AG20443 (cell line): ENCODE measurements at places on chromosomes 6 and 20.

DNA sequence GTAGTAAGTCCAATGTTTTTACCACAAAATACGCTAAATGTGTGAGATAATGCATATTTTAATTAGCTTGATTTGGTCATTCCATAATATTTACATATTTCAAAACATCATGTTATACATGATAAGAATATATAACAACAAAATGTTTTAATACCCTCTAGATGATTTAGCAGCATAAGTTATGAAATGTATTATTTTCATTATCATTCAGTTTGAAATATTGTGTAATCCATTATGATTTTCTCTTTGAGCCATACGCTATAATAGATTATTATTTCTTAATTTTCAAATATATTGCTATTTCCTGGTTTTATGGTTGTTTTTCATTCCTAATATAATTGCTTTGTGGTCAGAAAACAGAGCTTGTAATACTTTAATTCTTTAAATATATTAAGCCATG is 163.3 kb upstream of the KCNQ5 start:
- no peak for DNase-seq

DNA sequence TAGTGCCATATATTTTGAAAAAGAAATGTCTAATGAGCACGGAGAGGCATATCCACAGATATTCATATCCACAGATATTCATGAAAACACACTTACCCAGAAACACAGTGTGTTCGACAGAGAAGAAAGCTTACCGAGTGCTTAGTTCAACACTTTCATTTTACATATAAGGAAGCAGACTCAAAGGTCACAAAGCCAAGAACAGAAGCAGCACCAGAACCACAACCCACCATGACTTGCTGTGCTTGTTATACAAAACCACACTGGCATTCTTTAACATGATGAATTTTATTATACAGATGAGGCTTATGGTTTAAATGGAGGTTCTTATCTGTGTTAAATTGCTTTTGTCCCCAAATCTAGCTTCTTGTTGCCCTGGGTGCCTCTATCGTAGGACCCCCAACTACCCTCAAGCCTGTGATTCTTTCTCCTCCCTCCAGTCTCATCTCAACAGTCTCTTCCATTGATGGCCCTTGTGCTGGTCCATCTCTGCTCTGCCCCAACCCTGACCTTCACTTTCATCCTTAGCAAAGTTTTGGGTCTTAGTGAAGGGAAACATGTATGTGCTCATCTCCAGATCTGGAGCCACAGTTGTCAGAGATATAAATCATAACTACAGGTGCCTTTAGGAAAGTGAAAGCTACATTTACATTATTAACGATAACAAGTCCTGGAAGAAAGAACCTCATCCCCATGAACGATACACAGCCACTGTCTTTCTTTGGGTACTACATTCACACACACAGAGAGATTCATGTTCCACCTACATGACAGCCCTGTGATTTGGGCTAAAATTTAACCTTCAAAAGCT is 40.0 kb downstream of the SF3B5 start:
- DNase-seq: no peak

- no peak for DNase-seq
Measured at GRCh38 chr20:37075932-37076685, 19.7 kb downstream of the RBL1 start.

GRCh38 chr6:100126790-100127484 is 132.9 kb upstream of the MCHR2 start:
- no peak for DNase-seq

DNA sequence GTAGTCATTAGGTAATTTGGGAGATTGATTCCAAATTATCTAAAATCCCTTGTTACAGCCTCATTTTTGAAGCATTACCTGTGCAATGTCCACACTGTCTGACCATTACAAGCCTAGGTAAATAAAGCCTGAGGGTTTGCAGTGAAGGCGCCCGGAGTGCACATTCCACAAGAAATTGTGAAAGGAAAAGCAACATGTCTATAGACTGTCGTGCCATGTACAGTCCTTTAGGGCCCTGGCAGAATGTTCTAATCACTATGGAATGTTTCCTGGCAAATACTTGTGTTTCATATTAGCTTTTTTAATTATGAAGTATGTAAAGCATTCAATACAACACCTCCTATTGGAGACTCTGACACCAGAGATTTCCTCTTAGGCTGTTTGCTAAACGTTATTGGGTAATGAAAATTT is 28.9 kb downstream of the PREP start:
- peak; percentile 28 for DNase-seq

- DNase-seq: no peak
Measured at GRCh38 chr6:153623496-153623895, 415.5 kb upstream of the OPRM1 start.

DNA sequence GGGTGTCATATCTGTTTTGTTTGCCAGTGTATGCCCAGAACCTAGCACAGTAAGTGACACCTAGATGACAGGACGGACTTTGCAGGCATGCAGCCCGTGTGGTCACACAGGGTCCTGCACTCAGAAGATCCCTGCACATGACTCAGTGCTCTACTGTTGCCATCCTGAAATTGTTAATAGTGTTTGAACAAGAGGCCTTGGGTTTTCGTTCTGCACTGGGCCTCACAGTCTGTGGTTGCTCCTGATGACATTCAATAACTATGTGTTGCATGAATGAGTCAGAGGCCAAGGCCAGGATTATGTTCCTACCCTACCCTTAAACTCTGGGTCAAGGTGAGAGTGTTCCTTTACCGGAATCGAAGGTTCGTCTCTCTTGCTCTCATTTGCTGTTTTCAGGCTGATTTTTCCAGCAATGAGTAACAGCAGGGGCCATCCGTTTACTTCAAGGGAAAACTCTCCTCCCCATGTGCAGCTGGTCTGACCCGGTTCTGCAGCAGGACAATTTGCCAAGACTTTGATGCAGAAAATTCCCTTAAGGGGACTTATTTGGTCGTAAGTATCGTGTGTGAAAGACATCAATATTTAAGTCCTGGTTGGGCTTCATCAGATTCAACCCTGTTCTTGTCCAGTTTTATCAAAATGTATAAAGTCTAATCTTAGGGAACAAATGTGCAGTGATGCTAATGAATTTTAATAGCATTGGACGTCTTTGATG is 13.0 kb upstream of the PFDN4 start:
- peak; percentile 37 for DNase-seq

GRCh38 chr6:21559238-21559637 is 34.3 kb upstream of the SOX4 start:
- no peak for DNase-seq

DNA sequence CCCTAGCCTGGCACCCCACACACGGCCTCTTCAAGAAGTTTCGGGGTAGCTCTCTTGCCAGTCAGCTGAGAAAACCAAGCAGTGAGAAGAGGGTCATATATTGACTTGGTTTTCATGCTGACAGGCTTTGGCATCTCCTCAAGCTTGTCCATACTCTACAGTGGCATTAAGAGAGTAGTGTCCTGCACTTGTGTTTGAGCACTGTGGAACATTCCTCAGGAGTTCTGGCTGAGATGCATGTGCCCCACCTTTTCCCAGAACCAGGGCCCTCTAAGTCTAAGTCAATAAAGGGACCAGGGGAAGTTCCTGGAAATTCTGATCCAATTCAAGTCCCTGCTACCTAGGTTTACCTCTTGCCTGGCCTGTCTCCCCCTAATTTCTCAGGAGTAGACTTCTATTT is 544.1 kb upstream of the FLRT3 start:
- DNase-seq: no peak

- DNase-seq: no peak
Measured at GRCh38 chr6:152669895-152670294, 27.8 kb upstream of the MYCT1 start.

GRCh38 chr6:63912887-63913286 is 277.3 kb downstream of the PHF3 start:
- DNase-seq: no peak

- no peak for DNase-seq
Measured at GRCh38 chr6:140208286-140208685, 833.8 kb upstream of the CITED2 start.
